ENCODE measurements at places on chromosomes 11 and 22. TPM values are rescaled to one million over a fixed set of nuclear protein-coding genes. Genes with fewer than 3 reads are reported as not detected.

DNA sequence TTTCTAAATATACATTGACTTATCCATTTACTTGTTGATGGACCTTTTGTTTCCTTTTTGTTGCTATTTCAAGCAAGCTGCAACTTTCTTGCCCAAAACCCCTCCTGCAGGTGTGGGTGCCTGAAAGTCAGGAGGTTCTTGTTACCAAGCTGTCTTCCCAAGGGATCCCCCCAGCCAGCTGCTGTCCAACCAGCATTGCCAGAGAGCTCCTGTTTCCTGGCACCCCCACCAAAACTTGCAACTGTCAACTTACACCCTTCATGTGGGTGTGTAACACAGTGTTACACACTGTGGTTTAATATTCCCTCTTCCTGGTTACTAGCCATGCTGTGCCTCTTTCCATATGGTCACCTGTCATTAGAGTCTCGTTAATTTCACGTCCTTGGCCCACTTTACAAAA, 1.6 kb upstream of the KRTAP5-1 start:
- no peak for DNase-seq

DNA sequence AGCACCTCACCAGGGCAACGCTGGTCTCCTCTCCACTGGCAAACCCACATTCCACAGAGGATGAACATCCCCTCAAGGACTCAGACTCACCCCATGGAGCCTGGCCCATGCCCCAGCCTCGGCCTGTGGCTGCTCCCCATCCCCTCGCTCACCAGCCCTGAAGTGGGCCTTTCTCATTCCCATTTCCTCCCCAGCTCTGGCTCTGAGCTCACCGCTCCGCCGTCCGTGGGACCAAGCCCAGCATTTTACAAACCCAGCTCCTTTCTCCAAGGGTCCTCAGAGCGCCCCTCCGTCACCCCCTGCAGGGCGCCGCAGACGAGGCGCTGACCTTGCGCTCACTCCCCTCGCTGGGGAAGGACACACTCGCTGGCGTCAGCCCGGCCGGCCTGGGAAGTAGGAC, 6.9 kb upstream of the IGF2 start:
- no peak for DNase-seq

The SYT8 gene
- 44.6 TPM for total RNA-seq

DNA sequence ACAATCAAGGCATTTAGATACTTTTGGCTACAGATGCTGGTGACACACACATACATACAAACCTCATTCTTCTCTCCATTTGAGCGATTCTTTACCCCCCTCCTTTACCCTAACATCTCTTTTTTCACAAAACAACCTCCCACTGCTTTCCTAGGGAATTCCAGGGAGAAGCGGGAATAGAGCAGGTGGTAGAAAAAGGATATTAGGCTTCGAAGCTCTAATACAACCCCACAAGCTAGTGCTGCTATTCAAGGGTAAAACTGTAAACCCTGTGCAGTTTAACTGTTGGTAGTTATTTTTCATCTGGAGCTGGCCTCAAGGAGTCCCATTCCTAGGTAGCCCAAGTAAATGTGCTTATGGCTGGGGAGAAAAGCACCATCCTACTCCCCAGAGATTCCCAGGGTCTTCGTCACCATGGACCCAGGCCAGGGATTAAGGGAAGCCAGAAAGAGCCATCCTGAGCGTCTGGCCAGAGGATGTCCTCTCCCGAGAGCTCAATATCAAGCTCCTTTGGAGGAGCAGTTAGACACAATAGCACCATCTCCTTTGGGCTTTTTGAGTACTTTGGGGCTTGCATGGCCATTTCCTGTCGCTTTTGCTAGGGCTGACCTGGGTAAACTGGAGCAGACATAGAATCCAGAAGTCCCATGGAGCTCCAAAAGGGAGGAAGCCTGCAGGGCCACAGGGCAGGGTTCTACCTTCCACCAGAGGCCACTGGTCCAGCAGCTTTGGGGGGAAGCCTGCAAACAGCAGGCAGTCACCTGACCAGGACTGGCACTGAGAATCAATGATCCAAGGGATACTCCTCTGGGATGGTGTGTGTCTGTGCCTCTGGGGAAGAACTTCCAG, 3.1 kb downstream of the MAML2 start:
- DNase-seq = no peak

- DNase-seq = no peak
These were observed 919.2 kb upstream of the FAT3 start for GRCh38 chr11:91305402-91305801.

The TMEM132A gene
- 1.6 TPM for total RNA-seq

The GAB4 gene
- not detected for total RNA-seq

- DNase-seq = no peak
These were observed 70.5 kb downstream of the DKK3 start for GRCh38 chr11:11937957-11938356.

GRCh38 chr11:72012091-72012630, 13.5 kb downstream of the IL18BP start:
- no peak for DNase-seq

The LPXN gene
- 16.1 TPM for total RNA-seq

DNA sequence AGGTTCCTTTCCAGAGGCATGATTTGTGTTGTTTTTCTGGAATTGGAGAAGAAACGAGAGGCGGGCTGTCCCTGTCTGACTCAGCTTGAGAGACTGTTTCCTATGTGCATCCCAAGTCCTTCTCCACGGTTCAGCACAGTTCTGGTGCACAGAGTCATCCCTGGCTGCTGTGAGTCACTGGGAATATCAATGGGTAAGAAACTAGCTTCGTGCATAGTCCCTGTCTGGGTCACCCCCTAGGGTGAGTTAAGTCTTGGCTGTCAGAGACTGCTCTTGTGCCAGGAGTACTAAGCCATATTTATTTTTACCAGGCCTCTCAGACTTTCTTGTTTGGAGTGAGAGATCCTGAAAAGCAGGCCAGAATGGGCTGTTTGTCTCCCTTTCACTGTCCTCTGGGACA, 2.4 kb upstream of the LRP4 start:
- DNase-seq = no peak

The ASPHD2 gene
- 0.95 TPM for total RNA-seq

DNA sequence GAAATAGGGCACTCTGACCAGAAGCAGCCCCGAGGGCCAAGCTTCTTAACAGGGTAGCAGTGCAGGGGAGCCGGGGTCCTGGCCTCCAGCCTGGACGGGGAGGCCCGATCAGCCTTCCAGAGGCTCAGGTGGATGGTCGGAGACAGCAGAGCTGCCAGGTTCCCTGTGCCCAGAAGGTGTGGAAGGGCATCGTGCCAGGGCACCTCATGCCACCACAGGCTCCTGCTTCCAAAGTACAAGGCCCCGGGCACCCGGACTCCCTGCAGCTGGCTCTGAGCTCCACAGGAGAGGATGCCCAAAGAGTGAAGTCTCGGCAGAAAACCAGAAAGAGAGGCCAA, 14.3 kb downstream of the EHD1 start:
- DNase-seq = no peak

DNA sequence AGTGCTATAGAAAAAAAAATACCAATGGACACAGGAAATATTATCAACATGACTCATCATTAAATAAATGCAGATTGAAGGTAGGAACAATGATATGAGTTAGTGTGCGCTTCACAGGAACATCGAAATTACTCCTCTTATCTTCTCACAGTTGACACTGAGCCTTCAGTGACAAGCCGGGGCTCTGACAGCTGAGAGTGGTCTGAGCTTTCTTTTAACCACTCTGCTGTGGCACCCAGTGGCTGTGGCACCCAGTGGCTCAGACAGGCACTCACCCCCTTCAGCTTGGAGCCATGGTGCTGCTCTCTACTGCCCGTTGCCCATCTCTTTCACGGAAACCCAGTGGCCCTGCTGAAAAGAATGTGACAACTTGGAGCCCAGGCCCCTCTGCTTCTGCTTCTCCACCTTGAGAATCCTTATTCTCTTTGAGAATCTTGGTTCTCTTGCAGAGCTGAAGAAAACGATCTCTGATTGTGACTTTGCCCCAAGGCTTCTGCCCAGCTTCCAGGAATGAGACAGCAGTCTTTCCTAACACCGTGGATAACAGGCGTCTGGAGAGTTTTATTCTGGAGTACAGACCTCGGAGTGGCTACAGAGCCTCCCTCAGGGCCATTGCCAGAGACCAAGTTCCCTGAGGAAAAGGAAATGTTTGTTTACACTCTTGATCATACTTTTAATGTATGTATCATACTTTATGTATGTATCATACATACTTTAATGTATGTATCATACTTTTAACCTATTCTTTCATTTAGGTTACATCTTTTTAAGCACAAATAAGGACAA, 37.1 kb upstream of the OR8B8 start:
- DNase-seq = no peak

The AASDHPPT gene
- 25.6 TPM for total RNA-seq

The SLC43A3 gene
- total RNA-seq = 21.9 TPM

- DNase-seq = no peak
These were observed 156.2 kb downstream of the NAV2 start for GRCh38 chr11:19868871-19869270.

DNA sequence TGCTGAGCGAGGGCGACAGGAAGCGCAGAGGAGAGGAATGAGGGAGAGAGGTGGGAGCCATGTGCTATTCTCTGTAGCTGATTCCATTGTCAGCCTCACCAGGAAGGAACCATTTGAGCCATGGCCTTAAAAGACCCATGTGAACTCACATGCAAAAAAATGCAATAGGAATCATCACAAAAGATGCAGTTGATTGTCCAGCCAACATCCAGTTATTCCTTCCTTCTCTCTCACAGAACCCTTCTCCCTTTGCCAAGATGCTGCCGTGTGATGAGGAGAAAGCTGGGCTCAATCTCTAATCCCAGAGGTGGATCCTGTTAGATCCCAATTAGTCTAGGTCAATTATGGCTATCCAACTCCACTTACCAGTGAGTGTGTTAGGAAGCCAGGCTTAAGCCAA, 58.2 kb upstream of the RRAS2 start:
- no peak for DNase-seq

The SSH3 gene
- 55.9 TPM for total RNA-seq

- DNase-seq = no peak
These were observed 61.9 kb downstream of the BMAL1 start for GRCh38 chr11:13339195-13340153.

The MAPK1 gene
- 41.0 TPM for total RNA-seq

GRCh38 chr11:111823131-111823530, 48.2 kb downstream of the ALG9 start:
- no peak for DNase-seq

- no peak for DNase-seq
These were observed 55.4 kb downstream of the CDON start for GRCh38 chr11:126007238-126007637.
